ENCODE measurements at places on chromosomes 5 and 9. TPM values are rescaled to one million over a fixed set of nuclear protein-coding genes. Genes with fewer than 3 reads are reported as not detected.

GRCh38 chr9:6305954-6306563 lies 22.1 kb upstream of the TPD52L3 start:
- DNase-seq: peak; percentile 33

GRCh38 chr9:79824265-79824664 lies 252.5 kb downstream of the TLE4 start:
- no peak for DNase-seq

The CCIN gene
- 0.15 TPM for polyA plus RNA-seq

DNA sequence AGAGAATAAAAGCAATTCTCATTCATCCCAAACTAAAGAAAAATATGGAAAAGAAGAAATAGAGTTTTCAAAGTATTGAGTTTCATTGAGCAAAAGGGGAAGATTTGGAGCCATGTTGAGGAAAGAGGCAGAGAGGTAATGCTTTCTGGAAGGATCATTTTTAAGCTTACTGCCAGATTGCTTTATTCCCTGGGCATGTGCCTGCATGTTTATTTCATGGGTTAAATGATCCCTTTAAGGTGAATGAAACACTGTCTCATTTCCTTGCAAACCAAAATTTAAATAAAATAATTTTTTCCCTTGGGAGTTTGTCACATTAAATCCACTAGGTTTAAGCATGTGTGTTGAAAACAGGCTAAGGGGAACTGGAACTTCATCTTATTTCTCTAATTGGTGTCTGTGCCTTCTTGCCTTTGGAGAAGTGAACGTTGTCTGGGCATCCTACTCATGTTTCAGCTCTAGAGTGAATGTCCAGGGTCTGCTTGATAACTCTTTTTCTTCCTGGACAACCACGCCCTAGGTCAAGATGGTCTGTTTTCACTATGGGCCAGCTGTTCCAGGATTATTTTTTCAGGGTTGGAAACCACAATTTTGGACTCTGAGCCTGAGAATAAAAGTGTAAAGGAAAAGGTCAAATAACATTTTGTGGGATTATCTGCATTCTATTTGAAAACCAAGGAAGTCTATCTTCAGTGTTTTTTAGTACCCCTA lies 114.1 kb upstream of the ELL2 start:
- no peak for DNase-seq

GRCh38 chr9:130823435-130823834 lies 11.6 kb upstream of the ABL1 start:
- no peak for DNase-seq

DNA sequence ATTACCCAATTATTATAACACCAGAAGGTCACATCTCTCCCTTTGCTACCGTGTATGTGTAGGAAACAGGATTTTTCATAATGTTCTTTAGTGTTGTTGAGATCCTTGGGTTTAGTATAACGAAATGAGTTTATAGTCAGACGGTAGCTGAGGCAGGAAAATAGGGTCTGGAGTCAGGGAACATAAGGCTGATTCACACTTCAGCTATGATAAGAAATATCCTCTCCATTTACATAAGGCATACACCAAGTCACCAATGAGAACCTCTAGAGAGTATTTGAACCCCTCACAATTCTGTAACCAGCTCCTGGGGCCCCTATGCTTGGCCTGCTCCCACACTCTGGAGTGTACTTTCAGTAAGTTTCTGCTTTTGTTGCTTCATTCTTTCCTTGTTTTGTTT lies 58.9 kb upstream of the ANKH start:
- no peak for DNase-seq

DNA sequence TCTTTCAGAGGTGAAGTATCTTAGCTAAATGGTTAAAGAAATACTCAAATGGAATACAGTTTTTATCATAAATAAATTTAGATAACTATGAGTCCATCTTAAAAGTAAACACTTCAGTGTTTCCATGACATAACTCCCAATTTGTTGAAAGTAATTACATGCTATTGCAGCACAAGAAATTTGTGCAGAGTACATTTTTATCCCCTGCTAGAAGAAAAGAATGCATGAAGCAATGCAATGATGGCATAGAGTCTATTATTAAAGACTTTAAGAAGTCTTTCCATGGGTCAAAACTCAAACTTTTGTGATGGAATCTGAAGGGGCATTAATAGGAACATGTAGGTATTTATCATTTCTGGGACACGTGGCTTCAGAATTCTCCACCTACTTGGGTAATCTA lies 106.6 kb upstream of the DPYSL3 start:
- no peak for DNase-seq

The CARD6 gene
- polyA plus RNA-seq: 7.1 TPM

DNA sequence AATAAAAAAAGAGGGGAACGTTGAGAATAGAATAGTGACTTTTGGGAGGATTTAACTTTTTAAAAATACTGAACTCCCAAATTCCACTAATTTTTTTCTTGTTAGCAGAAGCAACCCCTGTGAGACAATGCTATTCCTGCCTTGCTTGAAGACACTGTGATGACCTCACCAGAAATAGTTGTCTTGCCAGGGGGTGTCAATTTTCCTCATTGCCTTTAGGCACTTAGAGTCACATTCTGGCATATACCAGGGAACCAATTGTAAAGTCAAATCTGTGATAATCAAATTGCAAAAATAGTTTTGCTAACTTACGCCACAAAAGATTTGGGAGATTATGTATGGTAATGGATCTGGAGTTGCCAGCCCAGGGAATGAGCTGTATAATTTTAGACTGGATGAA lies 42.8 kb upstream of the RPS23 start:
- DNase-seq: no peak

The PCDHGB6 gene
- 8.4 TPM for polyA plus RNA-seq

DNA sequence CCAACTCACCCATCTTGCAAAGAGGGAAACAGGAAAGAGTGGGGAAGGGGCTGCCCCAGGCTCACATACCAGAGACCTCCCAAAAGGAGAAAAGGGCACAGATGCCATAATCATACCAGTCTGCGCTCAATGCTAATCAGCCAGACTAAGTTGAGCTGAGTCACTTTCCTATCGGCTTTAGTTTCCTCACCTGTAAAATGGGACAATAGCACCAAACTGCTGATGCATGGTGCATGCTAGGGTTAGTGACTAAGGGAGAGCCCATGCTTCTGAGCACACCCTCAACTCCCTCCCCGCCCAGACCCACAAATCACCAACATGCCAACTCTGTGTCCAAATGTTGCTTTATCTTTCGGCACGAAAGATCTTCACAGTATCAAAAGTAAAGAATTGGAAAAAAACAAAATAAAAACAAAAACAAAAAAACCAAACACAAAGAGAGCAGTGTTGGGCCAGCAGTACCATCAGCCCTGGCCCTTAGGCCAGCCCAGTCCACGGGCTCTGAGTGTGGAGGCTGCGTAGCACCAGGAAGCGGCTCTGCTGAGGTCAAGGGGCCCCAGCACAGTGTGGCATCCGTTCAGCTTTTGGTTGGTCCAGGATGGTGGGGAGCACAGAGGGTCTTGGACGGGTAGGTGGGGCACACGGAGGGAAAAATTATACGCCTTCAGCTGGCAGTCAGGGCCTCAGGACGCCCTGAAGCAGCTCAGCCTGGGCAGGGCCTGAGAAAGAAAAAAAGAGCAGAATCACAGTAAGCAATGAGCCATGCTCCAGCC lies 2.9 kb upstream of the DDX41 start:
- DNase-seq: no peak

- DNase-seq: no peak
These were observed 390.0 kb downstream of the ENC1 start for GRCh38 chr5:74250304-74251102.

DNA sequence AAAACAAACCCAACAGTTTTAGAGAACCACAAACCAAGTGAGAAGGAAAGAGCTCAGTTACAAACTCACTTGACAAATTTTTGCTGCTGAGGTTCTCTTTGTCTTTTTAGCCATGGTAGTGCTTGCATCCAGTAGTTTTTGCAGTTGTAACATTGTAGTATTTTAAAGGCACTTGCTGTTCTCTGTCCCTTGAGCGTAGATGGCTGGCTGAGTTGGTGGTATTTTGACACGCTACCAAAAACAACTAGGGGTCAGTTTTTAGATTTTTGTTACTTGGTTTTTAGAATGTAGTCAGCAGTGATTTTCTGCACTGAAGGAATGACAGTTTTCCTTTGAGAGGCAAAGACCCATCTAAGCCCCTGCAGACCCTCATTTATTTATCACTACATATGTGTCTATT lies 58.0 kb downstream of the TLE4 start:
- DNase-seq: no peak

DNA sequence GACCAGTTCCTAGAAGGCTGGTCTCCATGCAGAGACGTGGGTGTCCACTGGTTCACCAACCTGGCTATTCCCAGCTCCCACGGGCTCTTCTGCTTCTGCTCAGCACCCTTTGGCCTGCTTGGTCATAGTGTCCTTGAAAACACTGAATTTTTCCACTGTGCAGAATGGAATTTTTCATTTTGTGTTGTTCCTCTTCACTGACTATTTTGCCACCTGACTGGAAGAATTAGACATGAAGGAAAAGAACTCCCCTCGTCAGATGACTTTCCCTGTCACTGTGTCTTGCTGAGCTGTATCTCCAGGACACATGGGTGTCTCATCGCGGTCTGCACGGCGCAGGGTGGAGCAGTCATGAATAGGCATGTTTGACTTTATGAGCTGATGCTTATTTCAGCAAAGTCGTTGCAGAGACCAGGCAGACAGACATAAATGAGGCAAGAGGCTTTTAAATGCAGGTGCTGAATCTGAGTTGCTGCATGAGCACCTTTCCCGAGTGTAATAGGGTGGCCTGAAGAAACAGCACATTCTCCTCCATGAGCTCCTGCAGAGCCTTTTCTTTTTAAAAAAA lies 50.2 kb upstream of the SEMA4D start:
- DNase-seq: no peak

- no peak for DNase-seq
These were observed 49.1 kb upstream of the VDAC1 start for GRCh38 chr5:134053840-134054338.

- DNase-seq: no peak
These were observed 60.6 kb upstream of the PTPN3 start for GRCh38 chr9:109558718-109559151.

- no peak for DNase-seq
These were observed 610.5 kb downstream of the IRX1 start for GRCh38 chr5:4206127-4206526.
